A673 (cell line): ENCODE measurements at places on chromosomes 1 and 21.
A peak's percentile ranks its signal among the peaks of the same experiment; 100 is the strongest.

- no peak for DNase-seq
These were observed 221.2 kb downstream of the CACNA1E start for GRCh38 chr1:181704546-181704945.

DNA sequence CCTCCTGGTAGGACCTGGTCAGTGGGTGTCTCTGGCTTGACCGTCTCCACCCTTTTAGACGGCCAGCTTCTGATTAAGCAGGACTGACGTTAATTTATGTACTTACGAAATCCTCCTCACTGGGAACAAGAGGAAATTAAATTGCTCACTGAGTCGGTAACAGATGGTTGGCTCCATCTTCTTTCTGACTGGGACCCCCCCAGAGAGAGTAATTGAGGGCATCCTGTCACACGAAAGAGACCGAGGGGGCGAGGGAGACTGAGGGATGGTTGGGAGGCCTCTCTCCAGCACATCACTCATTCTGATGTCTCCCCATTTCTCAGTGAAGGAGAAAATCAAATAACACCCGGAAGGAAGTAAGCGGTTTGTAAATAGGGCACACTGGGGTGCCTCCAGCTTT lies 104.8 kb downstream of the OMA1 start:
- DNase-seq = peak; percentile 99

DNA sequence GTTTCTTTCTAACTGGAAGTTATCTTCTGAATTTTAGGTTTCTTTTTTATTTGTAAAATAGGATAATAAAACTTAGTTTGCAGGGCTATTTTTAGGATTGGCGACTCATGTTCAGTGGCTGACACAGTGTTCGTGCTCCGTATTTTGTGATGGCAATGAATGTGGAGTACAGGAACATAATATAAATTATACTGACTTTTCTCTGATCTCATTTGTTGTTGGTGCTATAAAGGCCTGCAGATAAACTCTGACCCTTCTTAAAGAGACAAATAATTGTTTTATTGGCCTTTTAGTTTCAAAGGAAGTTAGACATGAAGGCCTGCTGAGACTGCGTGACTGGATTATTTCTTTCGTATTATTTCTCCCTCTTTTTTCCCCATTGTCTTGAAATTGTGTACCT lies 339.6 kb downstream of the PDE4B start:
- DNase-seq = no peak

DNA sequence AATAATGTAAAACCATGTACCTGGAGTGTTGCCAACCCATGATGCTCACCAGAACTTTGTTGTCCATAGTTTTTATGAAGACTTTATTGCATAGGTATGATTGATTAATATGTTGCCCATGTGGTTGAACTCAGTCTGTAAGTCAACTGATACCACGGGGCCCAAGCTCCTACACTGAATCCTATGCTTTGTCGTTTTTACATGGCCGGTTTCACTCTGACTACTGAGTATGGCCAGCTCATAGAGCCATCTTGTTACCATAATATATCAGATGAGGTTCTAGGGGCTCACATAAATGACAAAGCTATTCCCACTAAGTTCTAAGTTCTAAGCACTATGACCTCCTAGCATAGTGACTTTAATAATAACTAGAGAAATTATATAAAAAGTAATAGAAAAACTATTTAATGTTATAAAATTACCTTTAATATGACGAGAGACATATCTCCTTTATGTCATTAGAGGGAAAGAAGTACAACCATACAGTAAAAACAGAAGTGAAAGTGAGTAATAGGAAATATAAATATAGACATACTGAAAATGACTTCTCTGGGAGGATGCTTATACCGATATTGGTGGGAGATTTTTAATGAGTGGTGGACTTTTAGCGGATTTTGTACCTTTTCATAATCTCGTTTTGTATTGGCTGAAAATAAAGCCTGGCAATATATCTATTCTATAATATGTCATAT lies 983.4 kb upstream of the PRMT6 start:
- DNase-seq = no peak

DNA sequence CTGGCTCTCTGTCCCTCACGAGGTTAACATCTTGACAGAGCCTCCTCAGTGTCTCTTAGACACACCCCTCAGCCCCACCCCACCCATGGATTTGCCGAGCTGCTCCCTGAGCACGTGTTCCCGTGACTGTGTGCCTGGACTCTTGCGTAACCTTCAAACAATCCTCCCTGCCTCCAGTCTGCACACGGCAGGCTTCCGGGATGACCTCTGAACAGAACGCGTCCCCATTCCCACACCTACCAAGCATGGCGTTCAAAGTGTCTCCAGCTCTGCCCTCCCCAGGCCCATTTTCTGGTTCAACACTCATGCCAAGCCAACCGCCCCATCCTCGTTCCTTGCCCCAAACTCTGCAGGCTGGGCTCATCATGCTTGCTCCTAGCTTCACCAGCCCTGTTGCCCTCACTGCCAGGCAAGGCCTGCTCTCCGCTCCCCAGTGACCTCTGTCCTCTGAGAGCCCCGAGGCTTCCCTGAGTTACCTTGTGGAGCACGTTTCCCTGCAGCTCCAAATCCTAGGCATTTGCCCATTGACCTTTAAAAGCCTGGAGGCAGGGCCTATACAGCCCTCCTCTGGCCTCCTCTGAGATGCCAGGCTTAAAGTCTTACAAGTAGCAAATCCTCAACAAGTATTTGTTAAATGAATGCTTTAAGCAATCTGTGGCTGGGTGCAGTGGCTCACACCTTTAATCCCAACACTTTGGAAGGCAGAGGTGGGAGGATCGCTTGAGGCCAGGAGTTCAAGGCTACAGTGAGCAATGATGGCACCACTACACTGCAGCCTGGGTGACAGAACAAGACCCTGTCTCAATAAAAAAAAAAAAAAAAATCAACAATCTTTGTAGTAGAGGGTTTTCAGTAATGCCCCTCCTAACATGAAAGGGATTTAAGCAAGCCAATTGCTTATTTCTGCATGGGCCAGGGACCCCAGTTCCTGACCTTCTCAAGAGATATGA lies 5.0 kb downstream of the AGT start:
- peak; percentile 23 for DNase-seq

DNA sequence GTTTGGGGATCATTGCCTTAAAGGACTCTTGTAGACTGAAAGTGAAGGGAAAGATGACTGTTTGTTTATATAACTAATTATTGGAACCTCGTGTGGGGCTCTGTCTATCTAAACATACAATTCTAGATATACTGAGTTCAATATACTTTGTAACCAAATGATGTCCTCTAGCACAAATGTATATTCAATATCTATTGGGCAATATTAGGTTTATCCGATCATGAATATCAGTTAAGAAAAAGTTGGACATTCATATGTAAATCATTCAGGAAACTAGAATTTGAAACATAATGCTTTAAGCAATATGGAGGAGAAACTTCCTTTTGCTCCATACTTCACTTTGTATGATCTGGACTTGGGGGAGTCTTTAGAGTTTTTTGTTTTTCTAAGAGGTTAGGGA lies 8.9 kb upstream of the RC3H1 start:
- no peak for DNase-seq

DNA sequence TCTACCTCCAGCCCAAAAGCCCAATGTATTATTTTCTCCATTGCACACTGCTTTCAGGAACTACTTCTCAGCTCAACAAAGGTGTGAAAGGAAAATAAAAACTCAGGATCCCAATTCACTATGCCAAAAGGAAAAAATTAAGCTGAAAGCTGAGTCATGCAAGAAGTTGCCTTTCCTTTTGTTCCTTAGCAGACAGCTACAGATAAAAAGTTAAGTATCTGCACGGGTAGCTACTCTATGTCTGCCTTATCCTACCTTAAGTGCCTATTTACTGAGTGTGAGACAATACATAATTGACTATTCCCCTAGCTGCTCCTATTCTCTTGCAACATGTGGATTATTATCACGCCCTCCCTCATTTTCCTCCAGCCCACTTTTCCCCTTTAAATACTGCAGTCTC lies 84.1 kb downstream of the ADCY10 start:
- no peak for DNase-seq

GRCh38 chr1:78540048-78540447 lies 49.3 kb downstream of the PTGFR start:
- peak; percentile 74 for DNase-seq

- DNase-seq = no peak
These were observed 58.3 kb upstream of the MAP1LC3C start for GRCh38 chr1:242056988-242057744.

- no peak for DNase-seq
These were observed 61.5 kb upstream of the ATP1B1 start for GRCh38 chr1:169044971-169045370.

GRCh38 chr1:106880226-106880625 lies 176.2 kb upstream of the PRMT6 start:
- no peak for DNase-seq

GRCh38 chr21:43750339-43751033 lies 25.6 kb downstream of the CSTB start:
- DNase-seq = no peak

GRCh38 chr21:45296638-45297037 lies 8.9 kb upstream of the POFUT2 start:
- no peak for DNase-seq

DNA sequence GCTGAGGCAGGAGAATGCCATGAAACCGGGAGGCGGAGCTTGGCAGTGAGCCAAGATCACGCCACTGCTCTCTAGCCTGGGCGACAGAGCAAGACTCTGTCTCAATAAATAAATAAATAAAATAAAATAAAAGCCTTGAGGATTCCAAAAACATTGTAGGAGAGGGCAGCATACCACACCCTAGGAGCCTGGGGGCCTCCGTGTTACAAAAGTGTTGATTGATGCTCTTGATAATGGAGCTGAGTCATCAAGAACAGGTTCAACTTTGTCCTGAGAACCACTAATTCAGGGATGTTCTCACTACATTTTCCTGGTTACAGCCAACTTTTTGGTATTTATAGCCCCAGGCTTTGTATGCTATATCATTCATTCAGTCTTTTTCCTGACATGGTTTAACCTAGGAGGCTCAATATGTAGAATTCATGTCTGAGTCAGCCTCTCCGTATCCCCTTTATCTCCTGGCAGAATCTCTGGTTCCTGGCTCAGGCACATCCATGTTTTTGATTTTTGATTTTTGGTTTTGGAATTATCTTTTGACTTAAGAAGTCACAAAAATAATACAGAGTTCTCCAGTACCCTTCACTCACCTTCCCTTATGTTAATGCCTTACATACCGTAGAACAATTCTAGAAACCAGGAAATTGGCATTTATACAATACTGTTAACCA lies 69.4 kb downstream of the LRRC8D start:
- peak; percentile 59 for DNase-seq

- DNase-seq = no peak
These were observed 19.8 kb downstream of the ZBTB17 start for GRCh38 chr1:15956150-15956549.

DNA sequence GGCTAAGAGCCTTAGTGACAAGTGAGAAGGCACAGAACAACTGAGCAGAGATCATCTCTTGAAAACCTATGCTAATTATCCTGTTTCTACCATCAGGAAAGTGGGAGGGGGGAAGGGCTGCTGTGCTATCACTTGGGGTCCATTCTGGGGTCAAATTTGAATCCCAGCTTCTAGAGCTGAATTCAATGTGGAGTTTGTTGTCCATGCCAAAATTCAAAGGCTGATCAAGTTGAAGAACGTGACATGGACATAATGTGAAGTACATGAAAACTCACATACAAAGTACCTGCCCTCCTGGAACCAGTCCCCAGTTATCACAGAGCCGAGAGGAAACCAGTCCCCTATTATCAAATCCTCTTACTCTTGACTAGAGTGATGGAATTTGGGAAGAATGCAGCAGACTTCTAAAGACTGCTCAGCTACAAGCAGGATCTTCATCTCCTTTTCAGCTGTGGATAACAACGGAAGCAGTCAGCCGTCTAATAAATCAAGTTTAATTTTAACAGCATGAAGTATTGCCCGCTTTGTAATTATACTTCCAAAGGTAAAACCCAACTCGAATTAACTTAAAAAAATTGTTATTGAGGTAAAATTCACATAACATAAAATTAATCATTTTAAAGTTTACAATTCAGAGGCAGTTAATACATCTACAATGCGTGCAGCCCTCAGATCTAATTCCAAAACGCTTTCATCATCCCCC lies 78.3 kb downstream of the SLC45A1 start:
- DNase-seq = peak; percentile 82

DNA sequence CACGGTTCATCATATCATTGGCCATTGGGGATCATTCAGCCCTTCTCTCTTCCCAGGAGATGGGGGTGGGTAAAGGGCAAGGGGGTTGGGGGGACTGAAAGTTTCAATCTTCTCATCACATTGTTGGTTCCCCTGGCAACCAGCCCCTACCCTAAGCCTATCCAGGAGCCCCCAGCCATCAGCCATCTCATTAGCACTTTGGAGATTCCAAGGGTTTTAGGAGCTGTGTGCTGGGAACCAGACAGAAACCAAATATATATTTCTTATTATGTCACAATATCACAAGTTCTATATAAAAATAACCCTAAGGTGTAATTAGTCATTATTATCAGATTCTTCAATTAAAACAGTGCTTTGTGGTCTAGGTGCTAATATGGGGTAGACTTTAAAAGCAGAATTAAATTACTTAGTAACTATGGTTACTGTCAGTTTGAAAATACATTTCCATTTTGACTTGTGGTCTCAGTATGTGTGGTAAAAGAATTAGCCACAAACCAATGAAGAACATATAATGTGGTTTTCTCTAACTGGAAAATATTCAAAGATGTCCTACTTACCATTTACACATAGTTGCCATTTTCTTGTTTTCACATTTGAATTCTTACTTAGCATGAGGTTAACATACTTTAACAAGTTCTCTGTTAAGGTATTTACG lies 28.1 kb downstream of the IL23R start:
- DNase-seq = no peak

- peak; percentile 49 for DNase-seq
These were observed 77.9 kb downstream of the NEK7 start for GRCh38 chr1:198234520-198235251.

DNA sequence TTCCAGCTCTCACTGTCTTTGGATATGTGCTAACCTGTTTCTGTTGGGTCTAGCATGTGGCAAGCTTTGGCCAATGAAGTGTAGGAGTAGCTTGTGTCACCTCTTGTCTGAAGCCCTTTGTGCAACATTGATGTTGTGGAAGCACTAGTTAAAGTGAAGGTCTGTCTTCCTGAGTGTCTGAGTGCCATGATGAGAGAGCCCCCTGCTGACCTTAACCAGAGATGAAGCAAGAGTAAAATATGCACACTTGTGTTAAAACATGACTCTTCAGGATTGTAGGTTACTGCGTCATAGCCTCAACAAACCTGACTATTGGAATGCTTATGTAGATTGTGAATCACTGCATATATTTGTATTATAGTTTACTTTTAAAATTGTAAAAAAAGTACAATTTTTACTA lies 103.7 kb downstream of the NCAM2 start:
- peak; percentile 74 for DNase-seq

- no peak for DNase-seq
These were observed 9.9 kb upstream of the LMO4 start for GRCh38 chr1:87318806-87319205.

DNA sequence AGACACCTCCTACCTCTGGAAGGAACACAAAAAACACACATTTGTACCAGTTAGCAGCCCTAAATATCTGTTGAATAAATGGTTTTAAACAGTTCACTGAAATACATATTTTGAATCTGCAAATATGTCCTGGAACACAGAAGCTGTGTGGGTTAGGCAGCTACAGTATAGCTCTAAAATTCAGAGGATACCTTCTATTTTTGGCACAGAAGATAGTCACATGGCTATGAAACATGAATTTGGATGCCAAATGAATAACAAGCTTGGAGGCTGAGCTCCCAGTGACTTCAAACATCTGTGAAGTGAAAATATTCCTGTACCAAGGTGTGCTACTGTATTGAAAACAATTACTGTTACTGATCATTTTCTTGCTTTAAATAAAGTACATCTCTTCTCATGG lies 391.5 kb upstream of the ADGRL2 start:
- DNase-seq = no peak
